ENCODE measurements at places on chromosomes 2 and 18. TPM values are rescaled to one million over a fixed set of nuclear protein-coding genes. Genes with fewer than 3 reads are reported as not detected.

The SDC1 gene
- 169 TPM for total RNA-seq

The POU3F3 gene
- total RNA-seq, result not detected

The FBLN7 gene
- 0.74 TPM for total RNA-seq

The TMEM37 gene
- 1.8 TPM for total RNA-seq

The SGPP2 gene
- total RNA-seq, result 0.29 TPM

The NAT8 gene
- total RNA-seq, result not detected

The GLI2 gene
- total RNA-seq, result 24.1 TPM

The TXNDC2 gene
- 0.10 TPM for total RNA-seq

The CXCR1 gene
- total RNA-seq, result not detected

The IL18RAP gene
- not detected for total RNA-seq

The UCN gene
- 1.6 TPM for total RNA-seq

The FASTKD1 gene
- 24.9 TPM for total RNA-seq

The DES gene
- 0.06 TPM for total RNA-seq

The TNFRSF11A gene
- total RNA-seq, result 7.6 TPM

The KCNJ3 gene
- not detected for total RNA-seq

The TMEM214 gene
- 72.5 TPM for total RNA-seq

The DPYSL5 gene
- total RNA-seq, result 6.8 TPM

The MEP1B gene
- 0.07 TPM for total RNA-seq

The GKN2 gene
- total RNA-seq, result 2.4 TPM

The SERPINB11 gene
- total RNA-seq, result not detected

The CYTIP gene
- total RNA-seq, result not detected

The EML4 gene
- 29.6 TPM for total RNA-seq

The HOXD12 gene
- not detected for total RNA-seq
